Natural killer cell treated with Interleukin-12 subunit alpha and Interleukin-12 subunit beta and Interleukin-15 and Interleukin-18, amount 100 ng/mL, for 72 hours (primary cell): ENCODE measurements at places on chromosomes 1 and 21. TPM values are rescaled to one million over a fixed set of nuclear protein-coding genes. Genes with fewer than 3 reads are reported as not detected.
A peak's percentile ranks its signal among the peaks of the same experiment; 100 is the strongest.

Gene DYNLT4
- total RNA-seq = not detected

Gene F3
- total RNA-seq = not detected

Gene GUCA2B
- total RNA-seq = not detected

- no peak for DNase-seq
- no peaks in the 10 kb centered on the region for H3K27me3 ChIP-seq
- no peaks in the 10 kb centered on the region for H3K36me3 ChIP-seq
- H3K4me1 ChIP-seq = no peaks in the 10 kb centered on the region
Observed at GRCh38 chr1:215637041-215637573, 70.0 kb downstream of the KCTD3 start.

DNA sequence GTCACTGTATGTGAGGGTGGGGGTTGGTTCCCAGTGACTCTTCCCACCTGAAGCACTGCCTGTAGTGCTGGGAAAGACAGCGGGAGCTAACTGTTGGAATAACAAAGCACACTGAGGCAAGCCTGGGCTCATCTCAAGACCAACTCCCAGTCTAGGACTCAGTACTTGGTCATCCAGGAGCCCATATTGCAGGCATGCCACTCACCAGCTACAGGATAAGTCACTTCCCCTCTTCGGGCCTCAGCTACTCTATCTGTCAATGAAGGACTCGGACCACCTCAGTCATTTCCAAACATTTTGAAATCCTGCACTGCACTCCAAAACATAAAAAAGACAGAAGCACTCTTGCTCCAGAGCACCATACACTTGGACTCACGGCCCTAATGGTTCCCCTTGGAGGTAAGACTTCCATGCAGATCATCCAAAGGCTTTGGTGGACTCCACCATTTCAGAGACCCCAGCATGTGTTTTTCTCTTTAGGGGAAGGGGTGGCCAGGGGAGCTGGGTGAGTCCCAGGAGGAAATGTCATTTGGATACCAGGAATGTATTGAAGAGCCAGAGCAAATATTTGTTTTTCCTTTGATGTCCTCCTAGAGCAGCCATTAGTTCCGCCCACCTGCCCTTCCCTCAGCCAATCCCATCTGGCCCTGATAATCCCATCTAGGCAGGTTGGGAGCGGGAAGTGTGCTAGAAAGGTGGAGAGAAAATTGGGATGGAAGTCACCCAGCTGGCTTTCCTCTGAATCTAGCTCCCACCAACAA is 3.1 kb downstream of the NUAK2 start:
- H3K4me3 ChIP-seq = peak overlapping the region; percentile 39
- no peaks in the 10 kb centered on the region for H3K27me3 ChIP-seq
- DNase-seq = no peak
- peak overlapping the region; percentile 85 for H3K27ac ChIP-seq
- peaks cover 66% of the 10 kb centered on the region for H3K4me1 ChIP-seq

- H3K27ac ChIP-seq = peak overlapping the region; percentile 46
- DNase-seq = no peak
- no peak overlapping the region for H3K4me3 ChIP-seq
- H3K36me3 ChIP-seq = peaks cover 52% of the 10 kb centered on the region
- no peaks in the 10 kb centered on the region for H3K27me3 ChIP-seq
- peaks cover 16% of the 10 kb centered on the region for H3K4me1 ChIP-seq
Observed at GRCh38 chr1:40421431-40422384, 28.6 kb upstream of the ZFP69B start.
